Esophagus (tissue), 2 donors: ENCODE measurements at places on chromosomes 6 and 20. TPM values are rescaled to one million over a fixed set of nuclear protein-coding genes. Genes with fewer than 3 reads are reported as not detected.

FAM209A gene
- 0.20 TPM for polyA plus RNA-seq

TOX2 gene
- 10.5 TPM for polyA plus RNA-seq

AIG1 gene
- polyA plus RNA-seq: 28.5 TPM

PAK1IP1 gene
- polyA plus RNA-seq: 9.2 TPM

DEFB124 gene
- 0.16 TPM for polyA plus RNA-seq

RBM24 gene
- 0.51 TPM for polyA plus RNA-seq

PRR18 gene
- not detected for polyA plus RNA-seq

RNF144B gene
- polyA plus RNA-seq: 5.4 TPM

TMEM14C gene
- 82.7 TPM for polyA plus RNA-seq

FARS2 gene
- polyA plus RNA-seq: 10.5 TPM

CAP2 gene
- polyA plus RNA-seq: 5.7 TPM

PGC gene
- 1.6 TPM for polyA plus RNA-seq

LPIN3 gene
- 84.1 TPM for polyA plus RNA-seq

WFDC10B gene
- polyA plus RNA-seq: 0.18 TPM

TRIM40 gene
- polyA plus RNA-seq: 0.02 TPM

TMEM170B gene
- polyA plus RNA-seq: 0.22 TPM

ETV7 gene
- 2.1 TPM for polyA plus RNA-seq

BTN1A1 gene
- polyA plus RNA-seq: not detected

NMBR gene
- not detected for polyA plus RNA-seq

ERVFRD-1 gene
- polyA plus RNA-seq: 0.06 TPM

UFL1 gene
- polyA plus RNA-seq: 13.5 TPM

DCDC2 gene
- under 0.01 TPM for polyA plus RNA-seq

TFAP2D gene
- polyA plus RNA-seq: not detected

C4B gene
- polyA plus RNA-seq: 15.0 TPM

MAS1 gene
- polyA plus RNA-seq: not detected

CNKSR3 gene
- 12.9 TPM for polyA plus RNA-seq

FAM50B gene
- polyA plus RNA-seq: 7.3 TPM

TBXT gene
- polyA plus RNA-seq: not detected

ZSCAN26 gene
- 4.7 TPM for polyA plus RNA-seq

KHDRBS2 gene
- 0.01 TPM for polyA plus RNA-seq

CLVS2 gene
- polyA plus RNA-seq: not detected

CST2 gene
- polyA plus RNA-seq: not detected

DDX27 gene
- polyA plus RNA-seq: 27.0 TPM

SIRPB1 gene
- polyA plus RNA-seq: 0.33 TPM

ENPP5 gene
- 0.35 TPM for polyA plus RNA-seq

SOX12 gene
- polyA plus RNA-seq: 2.2 TPM
